ENCODE measurements at places on chromosomes 5 and 9.

- DNase-seq, result no peak
Measured at GRCh38 chr5:32352685-32353084, 39.9 kb upstream of the MTMR12 start.

DNA sequence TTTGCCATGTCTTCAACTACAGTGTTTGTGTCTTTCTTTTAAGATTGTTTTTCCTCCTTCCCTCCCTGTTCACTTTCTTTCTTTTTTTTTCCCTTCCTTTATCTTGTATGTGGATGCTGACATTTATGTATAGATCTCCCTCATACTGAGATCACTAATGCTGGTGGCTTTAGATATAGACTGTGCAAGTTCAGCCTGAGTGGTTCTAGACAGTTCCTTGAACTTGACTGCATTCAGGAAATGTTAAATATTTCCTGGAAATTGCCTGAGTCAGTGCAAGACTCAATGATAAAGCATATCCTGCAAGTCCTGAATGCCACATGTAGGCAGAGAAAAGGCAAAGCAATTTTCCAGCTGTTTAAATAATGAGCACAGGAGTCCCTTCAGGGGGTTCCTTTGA, 182.5 kb upstream of the NR3C1 start:
- DNase-seq, result no peak

DNA sequence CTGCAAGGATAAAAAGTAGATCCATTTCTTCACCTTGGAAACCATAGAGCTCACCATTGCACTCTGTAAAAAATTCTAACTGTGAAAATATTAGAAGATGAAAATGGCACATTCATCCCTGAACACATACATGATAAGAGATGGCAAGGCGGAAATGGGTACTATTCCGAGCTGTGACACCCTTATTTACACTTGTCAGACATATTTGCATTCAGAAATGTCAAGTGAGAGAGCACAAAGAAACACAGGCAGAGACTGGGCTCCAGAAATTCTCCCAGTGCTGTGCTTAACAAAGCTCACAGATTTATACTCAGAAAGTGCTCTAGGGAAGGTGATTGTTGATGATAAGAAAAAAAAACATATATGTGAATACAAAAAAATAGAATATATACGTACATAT, 170.3 kb upstream of the PUM3 start:
- DNase-seq, result no peak

DNA sequence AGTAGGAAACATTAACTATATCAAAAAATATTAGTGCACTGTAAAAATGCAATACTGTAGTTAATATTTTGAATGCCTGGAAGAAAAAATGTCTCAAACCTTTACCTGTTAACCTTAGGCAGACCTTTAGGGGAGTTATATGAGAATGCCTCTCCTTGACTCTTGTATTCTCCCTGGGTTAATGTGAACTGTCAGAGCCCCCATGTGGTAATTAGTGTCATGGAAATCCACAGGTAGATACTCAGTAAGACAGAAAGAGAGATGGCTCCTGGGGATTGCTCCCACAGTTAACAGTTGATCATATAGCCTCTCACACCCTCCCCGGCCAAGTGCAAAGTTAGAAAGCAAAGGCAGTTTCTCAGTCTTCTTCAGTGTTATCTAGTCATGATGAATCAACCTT, 742.8 kb downstream of the NR2F1-AS1 start:
- DNase-seq, result no peak

DNA sequence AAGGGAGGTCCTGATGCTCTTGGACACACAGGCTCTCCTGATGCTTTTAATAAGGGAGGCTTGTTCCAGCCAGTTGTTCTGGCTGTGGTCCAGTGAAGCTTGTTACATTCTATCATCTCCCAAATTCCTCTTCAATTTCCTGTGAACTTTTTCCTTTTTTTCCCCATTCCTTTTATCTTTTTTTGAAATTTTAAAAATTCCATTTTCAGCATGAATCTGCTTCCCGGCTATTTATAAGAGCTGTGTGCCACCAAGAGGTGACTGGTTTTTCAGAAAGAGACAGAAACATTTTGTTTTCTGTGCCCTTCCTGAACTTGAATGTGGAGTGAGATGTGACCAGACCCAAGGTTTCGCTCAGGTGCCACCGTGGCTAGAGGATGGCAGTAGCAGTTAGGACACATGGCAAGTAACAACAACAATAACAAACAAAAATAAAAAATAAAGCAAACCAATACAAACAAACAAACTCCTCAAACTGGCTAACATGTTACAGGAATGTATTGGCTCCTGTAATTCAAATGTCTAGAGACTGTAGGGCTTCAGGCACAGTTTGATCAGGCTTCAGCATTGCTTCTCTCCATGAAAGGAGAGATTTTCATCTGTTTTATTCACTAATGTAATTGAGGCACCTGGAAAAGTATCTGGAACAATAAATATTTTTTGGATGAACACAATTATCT, 121.1 kb downstream of the BOD1 start:
- peak; percentile 72 for DNase-seq

GRCh38 chr5:62631909-62632580, 53.4 kb downstream of the LRRC70 start:
- no peak for DNase-seq

DNA sequence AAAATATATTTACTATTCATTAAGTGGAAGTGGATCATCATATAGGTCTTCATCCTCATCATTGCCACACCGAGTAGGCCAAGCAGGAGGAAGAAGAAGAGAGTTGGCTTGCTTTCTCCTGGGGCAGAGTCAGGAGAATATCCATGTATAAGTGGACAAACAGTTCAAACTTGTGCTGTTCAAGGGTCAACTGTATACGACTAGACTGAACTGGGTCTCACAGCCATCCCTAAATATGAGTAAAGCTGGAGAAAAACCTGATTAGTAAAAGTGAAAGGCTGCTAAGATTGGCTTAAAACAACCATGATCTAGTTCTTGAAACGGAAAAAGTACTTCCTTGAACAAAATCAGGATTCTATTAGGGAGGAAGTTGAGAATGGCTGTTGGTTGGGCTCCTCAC, 276.7 kb upstream of the ADRA1B start:
- DNase-seq, result no peak

DNA sequence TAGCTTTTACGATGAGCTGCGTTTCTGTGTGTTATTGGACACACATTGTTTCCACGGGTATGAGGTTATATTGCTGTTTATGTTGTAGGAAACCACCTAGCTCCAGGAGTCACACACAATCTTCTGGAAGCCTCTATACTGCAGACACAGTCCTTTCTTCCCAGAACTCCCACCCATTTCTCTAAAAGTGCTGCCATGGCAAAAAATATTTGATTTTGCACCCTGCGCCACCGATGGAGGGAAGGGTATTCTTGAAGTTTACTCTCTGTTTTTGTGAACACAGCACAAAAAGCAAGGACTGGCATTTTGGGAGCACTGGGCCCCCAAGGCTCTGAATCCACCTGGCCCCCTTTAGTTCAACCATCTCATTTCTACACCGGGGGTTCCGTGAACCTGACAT, 187.5 kb downstream of the ICE1 start:
- no peak for DNase-seq

- DNase-seq, result no peak
Measured at GRCh38 chr5:36270876-36271575, 29.3 kb upstream of the NADK2 start.

- DNase-seq, result no peak
Measured at GRCh38 chr5:14753947-14754346, 89.4 kb downstream of the OTULIN start.

GRCh38 chr9:124973807-124974206, 32.9 kb upstream of the GOLGA1 start:
- no peak for DNase-seq

DNA sequence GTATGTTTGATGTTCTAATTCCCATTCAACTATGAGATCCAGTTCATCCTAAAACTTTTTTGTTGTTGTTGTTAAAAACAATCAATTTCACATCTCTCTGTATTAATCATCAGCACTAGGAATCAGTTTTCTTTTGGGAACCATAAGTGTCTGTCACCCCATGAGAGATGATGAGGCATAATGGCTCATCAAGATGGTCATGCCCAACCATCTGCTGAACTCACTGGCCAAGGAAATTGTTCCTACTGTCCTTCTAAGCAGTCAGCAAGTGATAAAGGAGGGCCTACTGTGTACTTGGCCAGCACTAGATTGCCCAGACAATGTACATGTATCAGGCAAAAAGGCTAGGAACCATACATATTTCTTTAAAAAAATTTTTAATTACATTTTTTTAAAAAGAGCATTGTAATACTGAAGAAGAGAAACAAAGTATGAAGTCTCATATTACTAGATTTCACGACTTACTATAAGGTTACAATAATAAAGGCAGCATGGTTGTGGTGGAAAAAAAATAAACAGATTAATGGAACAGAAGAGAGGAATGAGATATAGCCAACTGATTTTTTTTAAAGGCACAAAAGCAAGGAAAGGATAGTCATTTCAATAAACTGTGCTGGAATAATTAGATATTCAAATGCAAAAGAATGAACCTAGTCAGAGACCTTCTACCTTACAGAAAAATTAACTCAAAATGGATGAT, 458.3 kb downstream of the SPOCK1 start:
- DNase-seq, result no peak

DNA sequence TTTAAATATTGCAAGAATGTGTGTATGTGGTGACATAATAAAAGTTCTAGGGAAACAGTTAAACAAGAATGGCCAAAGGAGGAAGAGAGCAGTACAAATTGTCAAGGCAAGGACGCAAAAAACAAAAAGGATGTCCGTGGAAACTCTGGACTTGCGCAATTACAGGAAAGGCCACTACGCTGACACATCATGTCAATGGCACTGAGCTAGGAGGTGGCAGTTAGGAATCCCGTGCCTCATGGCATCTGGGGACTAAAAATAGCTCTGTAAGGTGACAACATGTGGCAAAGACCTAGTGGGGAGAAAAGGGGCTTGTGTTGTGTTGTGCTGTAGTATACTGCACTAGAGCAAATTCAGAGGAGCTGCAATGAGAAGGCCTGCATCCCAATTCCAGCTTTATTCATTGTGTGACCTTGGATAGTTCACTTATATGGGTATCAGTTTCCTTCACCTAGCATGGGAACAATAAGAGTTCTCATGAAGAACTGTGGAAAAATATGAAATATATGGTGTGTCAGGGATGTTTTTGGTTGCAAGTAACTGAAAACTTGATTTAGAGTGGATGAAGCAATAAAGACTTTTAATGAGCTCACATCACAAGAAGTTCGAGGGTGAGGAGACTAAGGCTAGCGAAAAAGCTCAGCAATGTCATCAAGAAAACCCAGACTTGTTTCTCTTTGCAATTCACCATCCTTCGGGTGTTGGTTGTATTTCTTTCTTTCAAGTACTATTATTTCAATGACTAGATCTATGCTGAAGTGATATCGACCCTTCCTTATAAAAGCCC, 124.1 kb upstream of the STC2 start:
- peak; percentile 24 for DNase-seq

DNA sequence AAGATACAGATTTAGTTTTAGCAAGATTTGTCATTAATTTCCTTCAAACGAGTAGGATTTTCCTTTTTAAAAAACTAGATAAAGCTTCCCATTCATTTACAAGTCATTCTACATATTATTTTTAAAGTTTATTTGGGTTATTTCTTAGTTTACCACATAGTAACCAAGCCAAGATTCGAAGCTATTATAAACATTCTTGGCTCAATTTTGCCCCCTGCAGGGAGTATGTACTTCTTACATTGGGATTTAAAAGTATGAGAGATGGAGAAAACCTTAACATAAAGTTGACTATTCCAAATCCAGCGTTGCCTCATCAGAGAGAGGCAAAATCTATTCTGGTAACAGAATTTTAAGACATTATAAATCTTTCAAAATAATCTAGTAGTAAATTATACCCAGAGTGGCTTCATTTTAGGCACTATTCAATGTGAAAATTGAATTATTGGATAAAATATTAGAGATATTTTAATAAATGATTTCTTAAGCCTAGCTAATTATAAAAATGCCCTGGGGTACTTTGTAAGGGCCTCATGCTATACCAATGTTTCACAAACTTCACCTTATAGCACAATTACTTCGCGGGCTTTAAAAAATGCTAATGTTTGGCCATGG, 39.1 kb downstream of the FBN2 start:
- peak; percentile 51 for DNase-seq

GRCh38 chr9:121876658-121877271, 216.3 kb downstream of the TTLL11 start:
- DNase-seq, result peak; percentile 78

DNA sequence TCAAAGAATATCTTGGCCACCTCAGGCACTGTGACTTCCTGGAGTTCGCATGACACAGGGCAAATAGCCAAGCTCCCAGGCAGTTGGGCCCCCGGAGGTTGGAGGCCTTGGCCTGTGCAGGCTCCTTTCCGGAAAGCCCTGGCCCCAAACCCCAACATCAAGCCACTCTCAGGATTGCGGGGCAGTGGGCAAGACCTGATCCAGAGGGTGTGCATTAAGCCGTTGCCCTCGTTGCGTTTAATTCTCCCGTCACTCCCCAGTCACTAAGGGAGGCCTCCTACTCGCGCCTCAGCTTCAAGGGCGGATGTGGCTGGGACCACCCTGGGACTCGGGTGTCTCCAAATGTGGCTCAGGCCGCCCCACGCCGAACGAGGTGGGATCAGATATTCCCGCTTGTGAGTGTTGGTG, 60.1 kb downstream of the TMEM174 start:
- no peak for DNase-seq

- no peak for DNase-seq
Measured at GRCh38 chr5:162128117-162128516, 60.5 kb downstream of the GABRG2 start.

DNA sequence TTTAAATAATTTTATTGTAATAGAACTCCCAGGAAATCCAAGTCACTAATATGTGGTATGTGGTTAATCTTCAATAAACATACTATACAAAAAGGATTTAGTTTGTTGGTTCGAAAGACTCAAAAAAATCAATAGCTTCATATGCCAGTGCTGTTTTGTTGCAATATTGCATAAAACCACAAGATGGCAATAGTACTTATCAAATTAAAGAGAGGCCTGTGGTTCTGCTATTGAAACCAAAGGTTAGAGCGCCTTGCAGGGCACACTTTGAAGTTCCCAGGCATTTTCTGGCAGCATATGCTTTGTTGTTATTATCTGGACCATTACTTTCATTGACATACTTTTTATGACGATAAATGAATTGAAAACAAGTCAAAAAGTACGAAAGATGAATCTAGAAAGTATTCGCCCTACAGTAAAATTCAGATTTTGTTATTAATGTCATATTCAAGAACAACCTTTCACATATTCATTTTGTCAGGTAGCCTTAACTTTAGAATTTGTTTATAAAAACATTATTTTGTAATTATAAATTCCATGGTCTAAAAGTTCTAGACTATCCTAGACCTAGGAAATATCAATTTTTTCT, 316.3 kb downstream of the MCTP1 start:
- peak; percentile 38 for DNase-seq

DNA sequence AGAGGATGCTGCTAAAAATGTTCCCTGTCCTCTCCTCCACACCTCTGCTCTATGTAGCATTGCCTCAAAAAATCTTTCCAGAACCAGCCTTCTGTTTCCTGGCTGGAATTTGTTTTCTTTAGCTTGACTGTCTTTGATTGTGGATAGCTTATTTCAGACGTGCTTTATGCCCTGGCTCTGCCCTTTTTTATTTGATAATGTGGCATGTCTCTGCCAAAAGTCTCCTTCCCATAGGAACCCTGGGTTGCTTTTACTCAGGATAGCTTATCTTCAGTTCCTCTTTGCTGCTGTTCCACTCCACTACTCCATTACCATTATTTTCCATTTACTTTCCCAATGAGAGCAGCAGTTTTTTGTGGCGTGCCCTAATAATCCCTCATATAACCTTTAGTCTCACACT, 885 bp upstream of the TMEM252 start:
- DNase-seq, result no peak

GRCh38 chr5:127892467-127893207, 189.4 kb downstream of the CCDC192 start:
- DNase-seq, result peak; percentile 24

GRCh38 chr5:79713727-79714126, 24.1 kb downstream of the CMYA5 start:
- DNase-seq, result no peak

Measured in GM03348 (cell line).